ENCODE measurements at places on chromosomes 3 and 15.

- ATAC-seq: no peak
These were observed 64.9 kb downstream of the MEF2A start for GRCh38 chr15:99630607-99631131.

GRCh38 chr15:79093352-79093935, 2.9 kb upstream of the RASGRF1 start:
- no peak for ATAC-seq

- no peak for ATAC-seq
These were observed 24.7 kb downstream of the HCN4 start for GRCh38 chr15:73344056-73344455.

GRCh38 chr15:74311734-74312444, 55.6 kb downstream of the CYP11A1 start:
- ATAC-seq: no peak

DNA sequence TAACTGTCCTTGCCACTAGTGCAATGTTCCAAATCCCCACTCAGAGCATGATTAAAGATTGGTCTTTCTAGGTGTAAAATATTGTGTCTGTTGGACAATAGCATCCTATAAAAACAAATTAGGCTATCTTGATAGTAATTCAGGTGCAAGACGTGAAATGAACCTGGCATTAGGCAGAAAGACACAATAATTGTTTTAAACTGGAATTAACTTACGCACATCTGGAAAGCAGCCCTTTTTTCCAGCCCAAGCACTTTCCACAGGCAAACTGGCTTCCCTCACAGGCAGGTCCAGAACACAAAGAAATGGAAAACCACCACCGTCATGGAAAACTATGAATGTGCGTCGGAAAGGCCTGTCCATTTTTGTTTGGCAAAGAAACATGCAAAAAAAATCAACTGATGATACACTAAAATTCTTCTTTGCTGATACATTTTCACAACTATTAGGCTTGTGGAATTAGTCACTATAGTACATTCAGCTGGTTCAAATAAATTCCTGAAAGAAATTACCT, 474.7 kb upstream of the IL12A start:
- ATAC-seq: no peak

DNA sequence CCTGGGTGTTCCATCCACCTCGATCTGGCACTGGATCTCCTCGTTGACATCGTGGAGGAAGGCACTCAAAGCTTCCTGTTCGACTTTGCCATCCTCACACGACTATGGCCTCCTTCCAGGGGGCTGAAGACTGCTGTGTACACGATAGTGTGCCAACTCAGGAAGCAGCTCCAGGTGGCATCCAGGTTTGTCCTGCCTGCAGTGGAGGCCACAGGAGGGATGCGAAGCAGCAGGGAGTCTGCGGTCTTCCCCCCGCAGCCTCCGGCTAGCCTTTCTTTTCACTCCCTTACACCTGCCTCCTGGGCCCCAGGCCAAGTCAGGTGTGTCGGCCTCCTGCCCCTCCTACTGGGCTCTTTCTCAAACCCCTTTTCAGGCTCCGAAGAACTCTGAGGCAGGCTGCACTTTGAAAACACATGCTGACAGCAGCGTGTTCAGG, 32.2 kb downstream of the SYNM start:
- no peak for ATAC-seq

- ATAC-seq: no peak
These were observed 33.7 kb upstream of the TMC3 start for GRCh38 chr15:81407718-81408117.

DNA sequence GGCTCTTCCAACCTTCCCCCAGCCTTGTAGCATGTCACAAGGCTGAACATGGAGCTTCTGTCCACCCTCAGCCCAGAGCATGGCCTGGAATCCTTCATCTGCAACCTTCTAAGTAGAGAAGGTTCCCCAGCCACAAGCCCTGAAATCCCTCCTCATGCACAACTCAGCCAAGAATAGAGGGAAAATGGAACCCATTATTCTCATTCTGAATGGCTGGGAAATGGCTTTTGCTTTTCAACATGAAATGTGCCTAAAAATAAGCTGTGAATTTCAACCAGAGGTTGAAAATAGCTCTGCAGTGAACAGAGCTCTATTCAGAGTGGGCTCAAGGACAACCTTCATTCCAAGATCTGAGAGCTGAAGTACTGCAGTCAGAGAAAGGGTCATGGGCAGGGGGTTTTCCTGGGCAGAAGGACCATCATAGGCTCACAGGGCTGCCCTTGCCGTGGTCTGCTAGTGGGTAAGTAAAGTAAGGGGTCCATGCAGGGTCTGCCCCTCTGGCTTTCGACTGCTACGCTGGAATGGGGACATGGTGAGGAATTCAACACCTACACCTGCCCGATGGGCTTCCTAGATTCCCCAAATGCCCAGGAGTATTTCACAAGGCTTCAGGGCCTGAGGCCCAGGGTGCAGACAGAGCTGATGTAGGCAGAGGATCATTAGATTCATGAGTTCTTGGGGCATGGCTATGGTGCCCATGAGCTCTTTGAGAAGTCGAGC, 35.9 kb downstream of the POC1A start:
- ATAC-seq: no peak

DNA sequence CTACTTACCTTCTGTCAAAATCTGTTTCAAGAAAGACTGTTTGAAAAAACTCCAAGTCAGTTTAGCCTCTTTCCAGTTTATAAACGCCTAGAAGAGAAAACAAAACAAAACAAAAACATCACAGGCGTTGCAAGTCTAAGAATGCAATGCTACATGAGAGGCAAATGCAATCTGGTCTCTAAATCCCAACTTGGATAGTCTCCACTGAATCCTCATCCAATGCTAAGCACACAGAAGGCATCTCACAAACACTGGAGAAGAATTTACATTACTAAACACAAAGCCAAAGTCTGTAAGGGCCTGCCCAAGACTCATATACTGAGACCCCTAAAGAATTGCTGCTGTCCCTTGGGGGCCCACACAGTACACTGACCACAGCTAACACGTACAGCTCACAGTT, 18.4 kb downstream of the RFT1 start:
- no peak for ATAC-seq

DNA sequence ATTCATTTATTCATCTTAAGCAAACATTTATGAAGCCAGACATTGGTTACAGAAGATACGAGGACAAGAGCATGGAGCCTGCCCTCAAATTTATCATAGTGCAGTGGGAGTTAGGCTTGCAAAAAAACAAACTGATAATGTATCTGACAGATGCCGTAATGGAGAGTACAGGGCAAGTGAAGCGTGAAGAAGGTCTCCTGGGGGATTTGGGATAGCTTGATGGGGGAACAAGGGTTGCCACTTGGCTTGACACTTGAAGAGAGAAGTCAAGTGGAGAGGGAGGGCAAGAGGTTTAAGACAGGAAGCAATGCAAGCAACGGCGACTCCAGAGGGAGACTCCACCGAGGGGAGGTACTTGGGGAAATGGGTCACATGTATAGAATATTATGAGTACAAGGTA, 129.3 kb downstream of the SSR3 start:
- no peak for ATAC-seq

- no peak for ATAC-seq
These were observed 495.3 kb upstream of the ARPP21 start for GRCh38 chr3:35144011-35144410.

DNA sequence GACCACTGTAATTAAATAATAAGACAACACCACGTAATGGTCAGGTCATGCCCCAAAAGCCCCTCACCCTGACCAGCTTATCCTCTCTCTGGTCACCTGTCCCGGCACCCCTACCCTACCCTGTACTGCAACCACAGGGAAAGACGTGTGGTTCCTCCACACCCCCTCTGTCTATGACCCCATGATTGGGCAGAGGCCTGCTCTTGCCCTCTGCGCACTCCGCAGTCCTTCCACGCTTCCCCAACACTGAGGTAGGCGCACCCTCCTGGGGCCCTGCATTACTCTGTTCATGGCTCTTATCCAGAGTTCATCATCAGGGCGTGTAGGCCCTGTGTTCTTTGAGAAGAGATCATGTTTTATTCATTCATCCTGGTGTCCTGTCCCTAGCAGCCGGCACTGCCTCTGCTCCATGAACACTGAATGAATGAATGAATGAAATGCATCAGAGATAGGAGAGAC, 33.8 kb downstream of the MGLL start:
- no peak for ATAC-seq

- ATAC-seq: no peak
These were observed 3.2 kb downstream of the SLC6A6 start for GRCh38 chr3:14405360-14406238.

GRCh38 chr3:10289787-10290355, 2.9 kb downstream of the GHRL start:
- ATAC-seq: no peak

DNA sequence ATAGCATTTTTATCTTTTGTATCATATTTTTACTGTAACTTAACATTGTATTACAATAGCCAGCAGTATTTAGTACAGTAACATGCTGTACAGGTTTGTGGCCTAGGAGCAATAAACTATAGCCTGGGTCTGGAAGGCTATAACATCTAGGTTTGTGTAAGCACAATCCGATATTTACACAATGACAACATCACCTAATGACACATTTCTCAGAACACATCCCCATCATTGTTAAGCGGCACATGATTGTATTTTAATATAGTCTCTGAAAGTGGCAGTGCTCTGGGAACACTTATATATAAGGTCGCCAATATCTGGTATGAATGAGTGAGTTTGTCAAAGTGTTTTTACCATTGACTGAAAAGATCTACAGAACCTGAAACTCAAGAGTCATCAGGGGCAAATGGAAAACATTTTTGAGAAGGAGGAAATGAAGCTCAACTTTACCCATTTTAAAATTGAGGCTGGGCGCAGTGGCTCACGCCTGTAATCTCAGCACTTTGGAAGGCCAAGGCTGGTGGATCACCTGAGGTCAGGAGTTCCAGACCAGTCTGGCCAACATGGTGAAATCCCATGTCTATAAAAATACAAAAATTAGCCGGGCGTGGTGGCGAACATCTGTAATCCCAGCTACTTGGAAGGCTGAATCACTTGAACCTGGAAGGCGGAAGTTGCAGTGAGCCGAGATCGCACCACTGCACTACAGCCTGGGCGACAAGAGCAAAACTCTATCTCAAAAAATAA, 38.8 kb upstream of the TNFSF10 start:
- ATAC-seq: no peak

GRCh38 chr15:75065467-75065850, 42.1 kb downstream of the PPCDC start:
- ATAC-seq: no peak

GRCh38 chr3:102329066-102329465, 105.7 kb upstream of the ZPLD1 start:
- no peak for ATAC-seq

- ATAC-seq: no peak
These were observed 13.1 kb downstream of the PPP4R2 start for GRCh38 chr3:73009750-73010149.

DNA sequence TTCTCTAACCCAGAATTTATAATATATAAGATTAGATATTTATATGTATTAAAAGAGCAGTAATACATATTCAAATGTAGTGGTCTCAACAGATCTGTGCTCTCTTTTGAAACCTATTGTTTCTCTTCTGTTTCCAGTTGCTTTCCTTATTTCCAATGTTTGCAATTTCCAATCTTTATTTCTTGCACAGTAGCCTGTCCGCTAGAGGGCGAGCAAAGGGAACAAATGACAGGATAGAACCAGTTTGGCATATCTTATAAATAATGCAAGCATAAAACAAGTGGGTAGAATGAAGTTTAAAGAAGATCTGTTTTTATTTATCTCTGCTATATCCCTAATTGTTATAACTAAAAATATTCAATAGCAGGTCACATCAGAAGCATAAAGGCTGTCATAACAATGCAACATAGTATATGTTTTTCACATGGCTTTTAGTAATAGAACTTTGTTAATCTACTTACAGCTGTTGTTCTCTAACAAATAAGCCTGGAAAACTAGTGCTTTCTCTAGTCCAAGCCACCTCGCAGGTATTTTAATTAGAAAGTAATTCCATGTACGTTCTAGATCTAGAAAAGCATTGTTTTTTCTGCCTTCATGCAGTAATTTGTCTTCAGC, 15.1 kb upstream of the TCAIM start:
- ATAC-seq: no peak

- ATAC-seq: no peak
These were observed 50.5 kb downstream of the UBE2E1 start for GRCh38 chr3:23856286-23856685.

DNA sequence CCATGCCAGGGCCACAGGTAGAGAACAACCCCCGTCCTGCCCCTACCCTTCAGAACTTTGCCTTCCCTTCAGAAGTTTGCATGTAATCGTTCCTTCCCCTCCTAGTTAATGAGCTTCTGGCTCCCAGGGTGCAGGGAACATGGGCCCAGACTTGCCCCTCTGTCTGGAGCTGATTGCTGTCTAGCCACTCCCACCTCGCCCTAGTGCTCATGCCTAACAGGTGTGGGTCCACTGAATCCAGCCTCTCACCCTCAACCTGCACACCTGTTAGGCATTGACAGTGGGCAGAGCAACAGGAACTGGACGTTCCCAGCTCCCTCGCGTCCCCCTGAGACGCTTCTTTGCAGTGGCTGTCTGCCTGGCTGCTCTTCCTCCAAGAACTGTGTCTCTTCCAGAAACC, 40.3 kb downstream of the WNT5A start:
- ATAC-seq: no peak

DNA sequence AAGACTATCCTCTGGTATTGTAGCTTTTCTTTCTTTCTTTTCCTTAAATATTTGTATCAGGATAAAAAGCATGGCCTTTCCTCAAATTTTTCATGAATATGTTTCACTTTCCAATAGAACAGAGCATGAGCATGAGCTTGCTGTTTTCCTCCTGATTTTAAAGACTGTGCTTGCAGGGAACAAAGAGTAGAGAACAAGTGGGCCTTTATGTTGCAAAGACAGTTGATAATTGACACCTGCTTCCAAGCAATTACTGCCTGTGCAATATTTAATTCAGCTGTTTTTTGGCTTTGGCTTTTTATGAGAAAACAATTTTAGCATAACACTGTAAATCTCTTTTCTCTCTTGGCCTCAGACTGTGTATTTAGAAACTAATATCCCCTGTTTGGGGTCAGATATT, 263.6 kb upstream of the AZI2 start:
- no peak for ATAC-seq

GRCh38 chr3:174907027-174907426, 47.9 kb downstream of the NAALADL2 start:
- no peak for ATAC-seq

GRCh38 chr15:78642331-78642730, 1.3 kb upstream of the CHRNB4 start:
- ATAC-seq: no peak

GRCh38 chr3:101819649-101820206, 29.6 kb upstream of the NFKBIZ start:
- no peak for ATAC-seq

GRCh38 chr3:186810336-186810996, 4.2 kb upstream of the RFC4 start:
- no peak for ATAC-seq

DNA sequence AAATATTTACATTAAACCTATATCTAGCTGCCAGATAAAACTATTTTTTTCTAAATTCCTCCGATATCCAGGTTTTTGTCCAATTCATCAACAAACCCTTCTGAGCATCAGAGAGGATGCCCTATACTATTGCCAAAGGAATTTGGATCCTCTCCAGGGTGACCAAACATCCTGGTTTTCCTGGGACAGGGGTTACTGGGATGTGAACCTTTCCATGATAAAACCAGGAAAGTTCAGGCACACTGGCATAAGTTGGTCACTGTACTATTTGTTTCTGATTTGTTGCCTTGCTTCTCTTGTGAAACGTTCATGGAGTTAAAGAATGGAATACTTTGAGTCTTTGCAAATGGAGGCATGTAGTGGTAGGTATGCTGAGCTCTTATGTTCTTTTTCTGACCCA, 63.5 kb downstream of the TLNRD1 start:
- ATAC-seq: no peak

Measured in gastroesophageal sphincter (tissue), 4 donors.